ENCODE measurements at places on chromosomes 3 and 15.

GRCh38 chr3:152968388-152969024 lies 133.6 kb downstream of the P2RY1 start:
- no peak for DNase-seq

DNA sequence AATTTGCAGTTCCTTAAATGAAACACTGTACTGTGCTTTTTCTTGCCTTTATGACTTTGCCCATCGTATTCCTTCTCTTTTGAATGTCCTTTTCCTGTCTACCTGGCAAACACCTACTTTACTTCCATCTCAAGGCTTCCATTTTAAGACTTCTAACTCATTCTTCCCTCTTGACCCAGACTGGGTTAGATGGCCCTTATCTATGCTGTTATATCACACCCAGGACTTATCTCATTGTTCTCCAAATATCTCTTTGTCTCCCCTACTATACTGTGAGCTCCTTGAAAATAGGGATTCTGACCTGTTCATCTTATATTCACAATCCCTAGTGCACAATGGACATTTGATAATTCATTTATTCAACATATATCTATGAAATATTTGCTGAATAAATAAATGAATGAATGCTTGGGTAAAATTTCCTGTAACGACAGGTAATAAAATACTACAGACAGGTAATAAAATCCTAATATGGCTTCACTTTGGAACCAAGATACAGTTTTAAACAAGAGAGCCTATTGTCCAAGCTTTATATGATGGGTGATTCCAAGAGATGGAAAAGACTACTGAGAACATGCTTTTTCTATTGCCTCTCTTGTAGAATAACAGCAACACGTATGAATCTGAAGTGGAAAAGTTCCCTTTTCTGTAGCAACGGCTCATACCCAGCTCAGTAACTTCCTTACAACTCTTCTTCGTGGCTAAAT lies 22.7 kb downstream of the EFL1 start:
- DNase-seq, result no peak

GRCh38 chr3:196219970-196220311 lies 3.6 kb downstream of the SLC51A start:
- DNase-seq, result no peak

DNA sequence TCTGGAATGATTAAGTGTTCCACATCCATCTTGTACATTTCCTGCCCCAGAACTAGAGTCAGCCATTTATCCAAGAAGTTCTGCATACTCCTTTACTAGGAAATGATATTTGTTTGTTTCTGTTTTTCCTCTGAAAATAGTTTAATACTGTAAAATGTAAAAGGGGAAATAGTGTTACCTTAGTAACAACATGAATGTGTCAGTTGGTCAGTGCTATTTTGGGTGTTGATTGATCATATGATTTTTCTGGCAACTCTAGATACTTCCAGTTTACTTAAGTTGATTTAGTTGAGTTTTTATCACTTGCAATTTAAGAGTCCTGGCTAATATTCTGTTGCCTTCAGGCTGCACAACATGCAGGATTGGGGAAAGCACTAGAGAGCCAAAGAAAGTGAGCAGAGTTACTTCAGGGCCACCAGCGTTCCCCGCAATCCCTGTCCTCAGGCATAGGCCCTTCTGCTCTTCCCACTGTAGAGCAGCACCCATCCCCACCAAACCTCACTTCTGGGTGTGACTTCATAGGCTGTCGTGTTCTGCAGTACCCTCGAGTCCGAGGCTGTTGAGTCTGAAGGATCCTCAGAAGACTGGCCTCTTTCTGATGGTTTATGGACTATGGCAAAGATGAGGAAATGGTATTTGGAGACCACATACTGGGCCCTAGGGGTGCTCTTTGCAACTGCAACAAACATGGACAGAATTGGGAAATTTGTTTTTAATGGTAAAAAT lies 69.0 kb downstream of the CHD2 start:
- no peak for DNase-seq

DNA sequence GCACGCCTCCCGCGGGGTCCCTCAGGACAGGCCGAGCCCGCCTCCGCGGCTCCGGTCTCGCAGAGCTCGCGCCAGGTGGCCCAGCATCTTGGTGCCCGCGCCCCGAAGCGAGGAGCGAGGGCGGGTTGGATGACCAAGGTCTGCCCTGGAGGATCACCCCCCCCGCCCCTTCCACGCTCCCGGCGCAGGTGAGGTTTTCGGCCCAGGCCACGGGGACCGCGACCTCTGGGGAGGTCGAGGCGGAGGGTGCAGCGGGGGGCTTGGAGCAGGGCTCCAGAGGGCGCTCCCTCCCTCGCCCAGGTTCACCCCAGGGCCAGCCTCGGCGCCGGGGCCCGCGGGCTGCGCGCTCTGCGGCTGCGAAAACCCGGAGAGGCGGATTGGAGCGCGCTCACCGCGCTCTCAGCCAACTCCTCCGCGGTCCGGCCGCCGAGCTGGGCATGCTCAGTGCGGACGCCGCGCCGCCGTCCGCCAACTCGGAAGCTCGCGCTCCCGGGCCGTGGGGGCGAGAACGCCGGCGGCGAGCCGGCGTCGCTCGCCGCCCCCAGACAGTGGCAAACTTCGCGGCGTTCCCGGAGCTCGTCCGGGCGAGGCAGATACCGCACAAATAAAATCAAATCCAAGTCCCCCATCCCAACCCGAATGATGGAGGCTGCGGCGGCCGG lies at the start of gene MED12L:
Gene MED12L (plus strand): TSS at position 438 of the 662 bp plus-strand sequence. CDS start 1,263 bp downstream, outside the sequence.
- DNase-seq, result peak; percentile 77

DNA sequence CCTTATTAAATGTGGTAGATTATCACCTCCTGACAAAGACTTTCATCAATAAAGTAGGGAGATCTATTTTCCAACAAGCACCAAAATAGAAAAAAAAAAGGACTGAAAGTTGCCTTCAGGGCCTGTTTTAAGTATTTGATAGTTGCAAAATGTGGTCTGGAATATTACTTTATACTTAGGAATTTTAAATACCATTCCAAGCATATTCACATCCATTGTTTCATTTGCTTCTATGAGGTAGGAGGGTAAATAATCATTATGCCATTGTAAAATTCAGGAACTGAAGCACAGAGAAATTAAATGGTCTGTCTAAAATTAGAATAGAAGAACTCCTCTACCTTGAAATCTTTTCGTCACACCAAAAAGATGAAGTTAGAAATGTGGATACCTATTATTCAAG lies 110.0 kb downstream of the TMCC1 start:
- no peak for DNase-seq

- no peak for DNase-seq
These were observed 765 bp upstream of the UBE2E2 start for GRCh38 chr3:23202203-23202920.

DNA sequence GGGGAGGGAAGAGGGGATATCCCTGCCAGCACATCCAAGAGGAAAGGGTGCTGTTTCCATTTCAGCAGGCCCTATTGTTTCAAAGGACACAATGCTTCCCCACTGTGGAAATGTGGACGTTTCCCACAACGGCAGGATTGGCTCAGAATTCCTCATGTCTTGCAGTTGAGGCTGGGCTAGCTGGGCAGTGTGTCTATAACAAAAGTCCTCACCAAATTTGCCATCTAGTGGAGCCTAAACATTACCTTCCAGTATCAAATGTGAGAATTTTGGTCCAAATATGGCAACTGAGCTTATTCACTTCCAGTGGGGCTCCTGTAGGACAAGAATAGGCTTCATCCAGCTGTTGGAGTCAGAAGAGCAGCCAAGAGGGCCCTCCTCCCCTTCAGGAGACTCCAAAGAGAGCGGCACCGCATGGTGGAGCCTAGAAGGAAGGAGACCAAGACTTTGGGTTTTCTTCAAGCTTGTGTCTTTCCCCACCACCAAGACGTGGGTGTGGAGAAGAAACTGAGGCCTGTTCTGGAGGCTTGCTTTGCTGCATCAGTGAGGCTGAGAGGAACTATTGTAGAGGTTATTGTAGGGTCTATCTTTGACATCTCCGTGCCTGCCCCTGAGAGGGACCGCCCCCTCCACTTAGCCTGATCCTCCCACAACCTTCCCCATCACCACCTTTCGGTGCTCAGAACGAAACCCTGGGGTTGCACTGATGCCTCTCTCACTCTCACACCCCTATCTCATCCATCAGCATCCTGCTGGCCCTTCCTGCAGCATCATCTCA lies 45.3 kb upstream of the SLCO2A1 start:
- no peak for DNase-seq

- no peak for DNase-seq
These were observed 108.9 kb downstream of the ANO10 start for GRCh38 chr3:43512754-43513404.

- DNase-seq, result no peak
These were observed 43.3 kb downstream of the TOPAZ1 start for GRCh38 chr3:44284949-44285348.

- no peak for DNase-seq
These were observed 156.8 kb downstream of the TBC1D5 start for GRCh38 chr3:17585394-17586325.

- no peak for DNase-seq
These were observed 123.3 kb upstream of the CTNNB1 start for GRCh38 chr3:41075975-41076374.

DNA sequence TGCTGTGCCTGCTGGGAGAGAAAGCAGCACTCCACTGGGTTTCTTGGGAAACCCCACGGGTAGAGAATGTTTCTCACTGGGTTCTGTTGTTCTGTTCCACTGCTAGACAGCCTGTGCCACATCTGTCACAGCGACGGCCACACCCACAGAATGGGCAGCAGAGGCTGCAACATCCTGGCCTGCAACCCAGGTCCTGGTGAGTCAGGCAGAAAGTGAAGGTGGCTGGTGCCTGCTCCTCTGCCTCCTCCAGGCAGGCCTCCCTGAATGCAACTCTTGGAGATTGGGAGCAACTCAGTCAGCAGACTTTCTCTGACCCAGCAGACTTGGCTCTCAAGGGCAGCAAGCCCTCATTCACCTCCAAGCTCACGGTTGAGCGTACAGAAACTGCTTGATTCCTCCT lies 13.0 kb downstream of the C3orf18 start:
- DNase-seq, result no peak

DNA sequence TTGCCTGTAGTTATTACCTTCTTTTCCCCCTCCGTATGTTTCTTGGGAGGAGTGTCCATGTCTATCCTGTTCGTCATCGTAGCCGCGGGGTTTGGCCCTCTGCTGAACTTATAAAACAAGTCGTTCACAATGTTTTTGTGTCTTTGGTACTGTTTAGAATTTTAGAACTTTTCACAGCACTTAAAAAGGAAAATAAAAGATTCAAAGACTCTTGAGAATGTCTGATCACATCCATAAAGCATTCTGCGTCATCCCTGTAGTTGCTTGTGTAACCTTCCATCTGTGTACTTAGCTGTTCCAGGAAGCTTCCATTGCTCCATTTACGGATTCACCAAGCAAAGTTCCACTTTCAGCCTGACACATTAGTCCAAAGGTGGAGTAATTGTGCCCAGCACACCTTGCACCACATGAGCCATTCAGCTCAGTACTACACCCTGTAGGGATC lies 677.1 kb upstream of the NR2F2 start:
- no peak for DNase-seq

- peak; percentile 18 for DNase-seq
These were observed 48.9 kb downstream of the XXYLT1 start for GRCh38 chr3:195221876-195222617.

GRCh38 chr3:150469031-150469930 lies 61.2 kb downstream of the TSC22D2 start:
- no peak for DNase-seq

GRCh38 chr3:186653984-186654383 lies 11.8 kb upstream of the HRG start:
- DNase-seq, result no peak

DNA sequence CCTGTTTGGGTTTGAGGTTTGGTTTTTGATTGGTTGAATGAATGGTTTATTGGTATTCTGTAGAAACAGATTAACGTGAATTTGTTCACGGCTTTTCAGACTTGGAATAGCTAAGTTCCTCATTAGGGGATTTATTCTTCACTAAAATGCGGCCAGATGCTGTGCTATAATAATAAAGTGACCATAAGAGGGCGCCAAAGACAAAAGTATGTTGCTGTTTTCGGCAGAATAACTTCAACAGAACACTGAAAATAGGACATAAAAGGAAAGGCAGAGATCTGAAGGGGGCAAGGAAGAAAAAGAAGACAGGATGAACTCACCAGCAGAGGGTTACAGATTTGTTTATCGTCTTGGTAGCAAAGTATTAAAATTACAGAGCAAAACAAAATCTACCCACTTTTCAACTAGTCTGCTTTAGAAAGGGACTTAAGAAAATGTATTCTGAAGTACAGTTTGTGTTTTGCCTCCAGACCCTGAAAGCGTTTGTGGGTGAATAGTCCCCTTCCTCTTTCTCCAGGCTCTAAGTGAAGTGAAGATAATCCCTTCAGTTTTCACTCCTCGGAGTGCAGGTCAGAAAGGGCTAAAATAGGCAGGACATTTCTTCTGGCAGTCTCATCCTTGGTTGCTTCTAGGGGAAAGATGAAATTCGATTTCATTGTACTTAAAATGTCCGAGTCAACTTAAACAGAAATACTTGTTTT lies 147.6 kb downstream of the IL20RB start:
- DNase-seq, result no peak

DNA sequence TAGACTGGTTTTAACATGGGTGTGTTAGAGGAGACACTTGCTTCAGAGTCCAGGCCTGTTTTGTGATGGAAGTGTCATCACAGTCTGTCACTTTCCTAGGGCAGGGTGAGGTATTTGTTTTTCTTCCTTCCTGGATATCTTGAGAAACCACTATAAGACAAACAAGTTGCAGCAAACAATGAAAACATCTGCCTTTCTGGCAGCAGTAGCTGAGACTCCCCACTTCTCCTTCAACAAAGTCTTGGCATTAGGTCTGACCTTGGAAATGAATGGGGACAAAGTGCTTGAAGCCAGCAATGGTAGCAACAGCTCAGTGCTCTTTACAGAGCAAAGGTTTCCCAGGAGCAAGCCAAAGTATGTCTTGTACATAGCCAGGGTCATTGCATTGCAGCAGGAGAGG lies 64.6 kb downstream of the CD200 start:
- DNase-seq, result no peak

DNA sequence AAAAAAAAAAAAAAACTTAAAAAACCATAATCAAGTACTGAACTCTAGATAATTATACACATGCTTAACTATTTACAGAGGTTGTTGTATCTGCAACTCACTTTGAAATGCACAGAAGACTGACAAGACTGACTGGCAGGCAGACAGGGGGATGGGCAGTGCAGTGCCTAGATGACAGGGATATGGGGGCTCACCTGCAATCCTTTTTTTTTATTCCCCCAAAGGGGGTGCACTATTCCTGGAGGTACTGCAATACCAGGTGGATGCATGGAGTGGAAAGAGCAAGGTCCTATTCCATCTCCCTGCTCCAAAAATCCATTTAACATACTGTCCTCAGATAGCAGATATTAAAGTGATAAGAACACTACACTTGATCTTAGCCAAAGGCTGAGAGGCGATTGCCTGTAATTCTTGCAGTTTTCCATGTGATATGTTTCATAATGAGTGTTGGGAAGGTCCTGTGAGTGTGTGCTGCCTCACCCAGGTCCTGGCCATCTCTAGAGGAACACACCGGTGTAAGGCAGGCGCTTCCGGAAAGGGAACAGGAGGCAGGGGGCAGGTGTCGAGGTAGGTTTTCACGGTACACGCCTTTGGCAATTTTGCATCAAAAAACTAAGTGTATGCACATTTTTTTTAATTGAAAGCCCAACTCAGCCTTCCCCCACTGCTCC lies 22.7 kb downstream of the SEC61A1 start:
- DNase-seq, result no peak

All from activated T-cell treated with anti-CD3 and anti-CD28 coated beads, Interleukin-2, amount 50 U/mL, for 24 hours (primary cell).